NCI-H524 (cell line): ENCODE measurements at places on chromosomes 1 and 21.
A peak's percentile ranks its signal among the peaks of the same experiment; 100 is the strongest.

GRCh38 chr1:150234566-150235293, 1.2 kb downstream of the ANP32E start:
- peak; percentile 55 for DNase-seq

- DNase-seq: no peak
These were observed 17.7 kb upstream of the KLHDC7A start for GRCh38 chr1:18463063-18463462.

DNA sequence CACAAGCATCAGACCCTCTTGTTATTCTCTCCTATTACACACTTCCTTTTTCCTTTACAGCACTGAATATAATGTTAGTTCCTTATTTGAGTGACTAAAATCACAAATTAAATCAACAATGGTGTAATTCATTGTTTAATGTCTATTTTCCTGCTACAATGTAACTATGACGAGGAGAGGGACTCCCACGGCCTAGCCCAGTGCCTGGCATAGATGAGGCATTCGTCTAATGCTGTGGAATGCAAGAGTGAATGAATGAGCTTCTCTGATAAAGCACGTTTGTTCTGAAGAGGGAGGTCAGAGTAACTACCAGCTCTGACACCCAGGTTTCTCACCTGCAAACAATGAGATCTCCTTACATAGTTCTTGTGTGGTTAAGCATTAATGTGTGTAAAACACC, 479.4 kb downstream of the OMA1 start:
- no peak for DNase-seq

GRCh38 chr1:218568962-218569550, 223.9 kb downstream of the TGFB2 start:
- no peak for DNase-seq

DNA sequence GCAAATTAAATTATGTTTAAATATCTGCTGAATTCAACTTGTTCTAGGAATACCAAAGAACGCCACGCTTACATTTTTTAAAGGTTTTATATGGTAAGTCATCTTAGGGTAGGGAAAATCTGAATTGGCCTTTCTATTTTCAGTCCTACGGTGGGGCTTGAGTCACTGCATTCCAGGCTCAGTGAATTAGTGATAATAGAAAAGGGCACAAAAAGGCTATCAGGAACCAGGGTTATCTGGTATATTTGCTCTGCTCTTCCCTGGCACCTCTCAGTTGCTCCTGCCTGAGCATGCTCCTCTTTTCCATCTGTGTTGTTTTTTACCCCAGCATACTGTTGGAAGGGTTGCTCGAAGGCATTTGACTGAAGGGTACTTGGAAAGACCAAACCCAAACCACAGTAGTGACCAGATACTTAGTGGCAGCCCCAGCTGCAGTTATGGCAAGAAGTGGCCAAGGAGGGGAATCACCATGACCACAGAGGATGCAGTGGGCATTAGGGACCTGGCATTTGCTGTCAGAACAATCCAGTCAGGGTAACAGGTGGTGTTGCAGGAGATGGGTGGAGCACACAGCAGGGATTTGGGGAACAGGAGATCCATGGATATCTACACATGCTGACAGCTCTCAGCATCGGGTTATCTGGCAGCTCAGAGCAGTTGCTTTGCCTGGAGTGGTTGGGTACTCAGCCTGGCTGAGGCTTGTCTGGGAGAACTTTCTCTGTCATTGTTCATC, 2.3 kb downstream of the OVAAL start:
- peak; percentile 55 for DNase-seq

- DNase-seq: no peak
These were observed 47.8 kb downstream of the PACC1 start for GRCh38 chr1:212366901-212367300.

GRCh38 chr1:6475381-6476133, 9.6 kb upstream of the TNFRSF25 start:
- DNase-seq: no peak
